ENCODE measurements at places on chromosomes 6 and 20. TPM values are rescaled to one million over a fixed set of nuclear protein-coding genes. Genes with fewer than 3 reads are reported as not detected.

The CLVS2 gene
- total RNA-seq = not detected

The TGM2 gene
- 98.9 TPM for total RNA-seq

The WFDC5 gene
- total RNA-seq = not detected

DNA sequence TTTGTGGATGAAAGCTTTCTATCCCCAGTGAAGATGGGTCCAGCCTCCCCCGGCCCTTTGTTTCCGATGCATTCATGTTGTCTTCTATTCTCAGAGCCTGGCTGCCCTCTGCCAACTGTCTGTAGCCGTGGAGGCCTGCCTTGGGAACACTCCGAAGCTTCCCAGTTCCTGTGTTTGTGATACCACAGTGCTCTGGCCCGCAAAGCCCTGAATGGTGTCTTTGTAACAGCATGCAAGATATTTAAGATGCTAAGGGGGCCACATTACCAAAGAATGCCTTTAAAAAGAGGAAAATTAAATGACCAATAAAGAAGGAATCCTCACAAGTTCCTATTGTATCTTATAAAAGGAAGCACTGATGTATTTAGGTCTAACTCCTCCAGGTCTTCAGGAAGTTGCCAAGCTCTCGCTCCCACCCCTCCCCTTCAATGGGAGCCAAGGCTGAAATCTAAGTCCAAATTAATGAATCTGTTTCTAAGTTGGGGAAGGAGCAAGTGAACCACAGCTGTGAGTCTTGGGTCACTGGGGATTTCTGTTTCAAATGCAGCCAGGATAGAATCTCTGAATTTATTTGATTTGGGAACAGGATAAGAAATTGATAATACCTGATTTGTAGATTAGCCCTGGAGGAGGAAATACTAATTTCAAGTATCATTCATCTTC lies 596.1 kb downstream of the QKI start:
- H3K4me1 ChIP-seq = no peaks in the 10 kb centered on the region
- DNase-seq = peak; percentile 7
- H3K36me3 ChIP-seq = no peaks in the 10 kb centered on the region
- H3K27ac ChIP-seq = no peak overlapping the region
- no peaks in the 10 kb centered on the region for H3K27me3 ChIP-seq
- H3K4me3 ChIP-seq = no peak overlapping the region

GRCh38 chr6:93365445-93365844 lies 53.9 kb downstream of the EPHA7 start:
- H3K4me1 ChIP-seq = no peaks in the 10 kb centered on the region
- H3K27ac ChIP-seq = no peak overlapping the region
- no peak for DNase-seq

DNA sequence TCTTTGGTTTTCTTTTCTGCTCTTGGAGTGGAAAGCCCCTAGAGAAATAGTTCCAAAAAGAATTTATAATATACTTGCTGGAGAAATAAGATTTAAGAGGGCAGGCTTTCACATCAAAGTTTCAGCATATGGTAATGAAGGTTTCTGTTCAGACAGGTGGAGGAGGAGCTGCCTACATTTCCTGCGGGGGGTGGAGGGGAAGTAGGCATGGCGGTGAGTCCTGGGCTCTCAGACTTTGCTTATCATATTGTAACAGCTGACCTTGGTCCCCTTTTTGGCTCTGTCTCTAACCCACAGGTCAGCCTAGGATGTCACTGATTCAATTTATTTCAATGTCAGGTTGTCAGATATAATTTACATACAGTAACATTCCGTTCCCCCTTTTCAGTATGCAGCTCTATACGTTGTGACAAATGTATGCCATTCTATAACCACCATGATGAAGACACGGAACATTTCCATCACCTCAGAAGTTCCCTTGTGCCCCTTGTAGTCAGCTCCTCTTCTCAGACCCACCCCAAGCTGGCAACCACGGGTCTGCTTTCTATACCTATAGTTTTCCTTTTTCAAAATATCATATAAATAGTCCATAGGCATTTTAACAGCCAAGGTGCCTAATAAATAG lies 77.6 kb upstream of the GGTLC1 start:
- no peaks in the 10 kb centered on the region for H3K4me1 ChIP-seq
- H3K4me3 ChIP-seq = no peak overlapping the region
- no peaks in the 10 kb centered on the region for H3K36me3 ChIP-seq

GRCh38 chr6:29610540-29610939 lies 22.4 kb downstream of the GABBR1 start:
- no peak for DNase-seq
- H3K27ac ChIP-seq = no peak overlapping the region
- no peaks in the 10 kb centered on the region for H3K4me1 ChIP-seq
- peaks cover 48% of the 10 kb centered on the region for H3K36me3 ChIP-seq
- H3K27me3 ChIP-seq = no peaks in the 10 kb centered on the region
- H3K4me3 ChIP-seq = no peak overlapping the region

- no peak overlapping the region for H3K27ac ChIP-seq
- peak; percentile 57 for DNase-seq
- no peak overlapping the region for H3K4me3 ChIP-seq
- H3K36me3 ChIP-seq = no peaks in the 10 kb centered on the region
- H3K4me1 ChIP-seq = peaks cover 8% of the 10 kb centered on the region
- H3K27me3 ChIP-seq = no peaks in the 10 kb centered on the region
These were observed 424.5 kb downstream of the HTR1B start for GRCh38 chr6:77038807-77039206.

- no peaks in the 10 kb centered on the region for H3K36me3 ChIP-seq
- H3K4me3 ChIP-seq = no peak overlapping the region
- peak; percentile 23 for DNase-seq
These were observed 305.3 kb downstream of the CLIC5 start for GRCh38 chr6:45710304-45710821.

GRCh38 chr6:16995511-16996250 lies 106.2 kb upstream of the STMND1 start:
- no peaks in the 10 kb centered on the region for H3K4me1 ChIP-seq
- DNase-seq = no peak
- no peak overlapping the region for H3K27ac ChIP-seq
- H3K36me3 ChIP-seq = no peaks in the 10 kb centered on the region
- H3K4me3 ChIP-seq = no peak overlapping the region
- no peaks in the 10 kb centered on the region for H3K27me3 ChIP-seq

GRCh38 chr20:12984069-12984765 lies 24.6 kb upstream of the SPTLC3 start:
- H3K4me1 ChIP-seq = no peaks in the 10 kb centered on the region
- no peaks in the 10 kb centered on the region for H3K27me3 ChIP-seq
- H3K27ac ChIP-seq = no peak overlapping the region
- DNase-seq = peak; percentile 67
- H3K36me3 ChIP-seq = no peaks in the 10 kb centered on the region
- no peak overlapping the region for H3K4me3 ChIP-seq

DNA sequence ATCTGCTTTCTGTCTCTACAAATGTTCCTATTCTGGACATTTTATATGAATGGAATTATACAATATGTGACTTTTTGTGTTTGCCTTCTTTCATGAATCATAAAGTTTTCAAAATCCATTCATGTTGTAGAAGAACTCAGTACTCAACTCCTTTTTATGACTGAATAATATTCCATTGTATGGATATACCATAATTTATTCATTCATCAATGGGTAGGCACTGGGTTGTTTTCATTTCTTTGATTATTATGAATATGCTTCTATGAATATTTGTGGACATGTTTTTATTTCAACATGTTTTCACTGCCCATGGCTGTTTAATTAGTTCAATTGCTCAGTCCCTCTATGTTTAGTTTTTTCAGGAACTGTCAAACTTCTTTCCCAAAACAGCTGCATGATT lies 76.5 kb upstream of the GTSF1L start:
- DNase-seq = no peak
- H3K27ac ChIP-seq = no peak overlapping the region
- H3K27me3 ChIP-seq = no peaks in the 10 kb centered on the region
- H3K4me1 ChIP-seq = no peaks in the 10 kb centered on the region
- H3K36me3 ChIP-seq = no peaks in the 10 kb centered on the region

DNA sequence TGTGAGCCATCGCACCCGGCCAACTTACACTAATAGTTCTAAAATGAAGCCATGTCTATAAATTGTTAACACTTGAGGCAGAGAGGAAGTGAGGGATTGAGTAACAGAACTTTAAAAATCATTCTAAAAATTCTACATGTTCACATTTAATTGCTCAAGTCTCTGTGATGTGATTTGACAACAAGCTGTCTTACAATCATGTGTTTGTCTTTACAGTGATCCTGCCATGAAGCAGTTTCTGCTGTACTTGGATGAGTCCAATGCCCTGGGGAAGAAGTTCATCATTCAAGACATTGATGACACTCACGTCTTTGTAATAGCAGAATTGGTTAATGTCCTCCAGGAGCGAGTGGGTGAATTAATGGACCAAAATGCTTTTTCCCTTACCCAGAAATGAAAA lies 23.6 kb downstream of the GTF2H5 start:
- H3K4me1 ChIP-seq = no peaks in the 10 kb centered on the region
- DNase-seq = no peak
- no peaks in the 10 kb centered on the region for H3K27me3 ChIP-seq

DNA sequence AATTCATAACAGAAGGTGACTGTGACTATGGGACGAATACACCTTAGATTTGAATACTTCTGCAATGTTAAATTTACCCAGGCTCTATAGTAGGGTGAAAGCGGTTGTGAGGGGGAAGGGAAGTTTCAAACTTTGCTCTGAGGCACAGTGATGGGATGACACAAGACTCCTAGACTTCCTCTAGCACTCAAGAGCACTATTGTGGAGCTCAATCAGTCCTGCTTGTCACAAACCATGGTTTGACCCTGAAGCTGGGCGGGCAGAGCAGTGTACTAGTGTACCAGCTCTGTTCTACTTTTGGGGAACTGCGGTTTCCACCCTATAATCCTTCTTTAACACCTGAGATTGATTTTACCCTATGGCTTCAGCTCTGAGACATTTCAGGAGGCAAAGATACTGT lies 17.1 kb downstream of the TRIM27 start:
- H3K27me3 ChIP-seq = no peaks in the 10 kb centered on the region
- H3K4me1 ChIP-seq = peaks cover 15% of the 10 kb centered on the region
- H3K4me3 ChIP-seq = no peak overlapping the region

All from astrocyte (in vitro differentiated cells and primary cell).